ENCODE measurements at places on chromosomes 6 and 20. TPM values are rescaled to one million over a fixed set of nuclear protein-coding genes. Genes with fewer than 3 reads are reported as not detected.

DNA sequence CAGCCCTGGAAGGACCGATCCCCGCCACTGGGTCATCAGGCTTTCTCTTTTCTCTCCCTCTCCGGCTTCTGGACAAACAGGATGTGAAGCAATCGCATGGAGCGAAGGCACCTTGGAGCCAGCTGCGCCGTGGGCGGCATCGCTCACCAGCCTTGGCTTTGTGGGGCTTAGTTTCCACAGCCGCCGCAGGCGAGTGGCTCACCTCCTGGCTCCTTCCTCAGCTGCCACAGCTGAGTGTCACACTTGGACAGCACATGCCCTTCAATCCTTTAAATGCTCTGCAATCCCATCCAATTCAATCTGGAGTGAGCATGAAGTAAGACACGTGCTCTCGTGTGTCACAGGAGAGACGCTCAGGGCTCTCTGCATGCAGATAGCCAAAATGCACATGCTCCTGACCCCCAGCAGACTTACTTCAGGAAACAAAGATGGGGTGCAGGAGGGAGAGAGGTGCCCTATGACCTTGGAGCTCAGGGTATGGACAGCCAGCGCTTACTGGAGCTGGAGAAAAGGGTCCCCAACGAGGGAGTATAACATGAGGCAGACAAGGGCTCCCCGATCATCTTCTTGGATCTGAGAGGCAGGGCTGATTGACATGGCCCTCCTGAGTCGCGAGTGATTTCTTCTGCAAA, 70.9 kb downstream of the BMP7 start:
- no peak for DNase-seq

DNA sequence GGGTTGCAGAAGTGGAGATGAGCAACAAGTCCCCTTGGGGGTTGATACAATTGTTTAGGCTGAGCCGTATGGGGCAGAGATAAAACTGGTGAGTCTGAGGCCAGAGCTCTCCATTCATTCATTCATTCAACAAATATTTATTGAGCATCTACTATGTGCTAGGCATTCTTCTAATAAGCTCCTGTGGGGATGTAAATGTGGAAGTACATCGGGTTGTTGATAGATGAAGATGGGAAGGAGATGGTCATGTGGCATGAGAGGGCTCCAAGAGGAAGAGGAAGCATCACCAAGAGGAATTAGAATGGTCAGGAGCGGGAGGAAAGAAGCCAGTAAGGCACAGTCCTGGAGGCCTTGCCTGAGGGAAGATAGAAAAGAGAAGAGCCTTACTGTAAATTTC, 98.7 kb upstream of the MLN start:
- no peak for DNase-seq

GRCh38 chr6:5190507-5190906, 70.2 kb downstream of the LYRM4 start:
- no peak for DNase-seq

The ARMC2 gene
- 5.8 TPM for total RNA-seq

GRCh38 chr6:81820980-81821379, 68.5 kb upstream of the TENT5A start:
- no peak for DNase-seq

DNA sequence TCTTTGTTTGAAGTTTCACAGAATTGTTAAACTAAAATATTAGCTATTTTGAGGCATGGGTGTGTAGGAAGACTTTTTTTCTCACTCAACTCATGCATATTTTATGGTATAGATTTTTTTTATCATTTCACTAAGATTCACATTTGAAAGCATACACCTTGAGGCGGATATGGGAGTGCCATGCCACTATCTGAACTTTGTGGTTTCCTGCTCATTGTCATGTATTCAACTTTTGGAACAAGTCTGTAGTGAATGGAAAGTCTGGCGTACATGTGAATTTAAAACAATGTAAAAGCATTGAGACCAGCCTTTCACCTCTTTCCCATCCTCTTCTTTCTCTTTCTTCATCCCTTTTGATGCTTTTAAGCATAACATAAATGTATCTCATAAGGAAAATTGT, 147.9 kb downstream of the TPBG start:
- DNase-seq: no peak

DNA sequence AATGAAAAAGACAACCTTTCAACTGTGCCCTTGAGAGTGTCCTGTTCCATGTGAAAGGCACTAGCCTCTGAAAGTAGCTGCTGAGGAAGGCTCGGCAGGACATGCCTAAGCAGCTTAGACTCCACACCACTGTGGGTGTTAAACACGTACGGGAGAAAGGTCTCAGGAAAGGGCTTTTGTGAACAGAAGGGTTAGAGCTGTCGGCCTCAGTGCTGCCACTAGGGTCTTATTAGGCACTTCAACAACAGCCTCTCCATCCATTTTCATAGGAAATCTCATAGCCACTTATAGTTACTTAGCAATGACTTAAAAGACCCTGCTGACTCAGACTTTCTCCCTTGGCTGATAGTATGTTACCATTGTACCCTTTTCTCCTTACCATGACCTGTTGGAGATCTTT, 662.8 kb downstream of the TBC1D32 start:
- no peak for DNase-seq

- DNase-seq: no peak
Observed at GRCh38 chr6:29531668-29532067, 27.9 kb downstream of the UBD start.

GRCh38 chr20:46900086-46900485, 5.4 kb downstream of the EYA2 start:
- DNase-seq: no peak
